K562 (cell line): ENCODE measurements at places on chromosomes 2 and 18. TPM values are rescaled to one million over a fixed set of nuclear protein-coding genes. Genes with fewer than 3 reads are reported as not detected.
A peak's percentile ranks its signal among the peaks of the same experiment; 100 is the strongest.

CCL20 gene
- polyA plus RNA-seq = not detected in 2 replicates

GRCh38 chr2:219072741-219073250 is 12.1 kb upstream of the IHH start:
- H3K36me3 ChIP-seq = peaks cover 5% of the 10 kb centered on the region; the same call in 1 of the 3 replicates
- H3K27me3 ChIP-seq = peaks cover 1% of the 10 kb centered on the region; the same call in 1 of the 2 replicates
- DNase-seq = no peak

GRCh38 chr18:33076601-33077000 is 303.8 kb upstream of the KLHL14 start:
- H3K27ac ChIP-seq = no peak overlapping the region
- H3K4me1 ChIP-seq = no peaks in the 10 kb centered on the region
- no peak for DNase-seq
- no peaks in the 10 kb centered on the region for H3K27me3 ChIP-seq
- no peak overlapping the region for H3K4me3 ChIP-seq
- H3K36me3 ChIP-seq = no peaks in the 10 kb centered on the region

MPP4 gene
- polyA plus RNA-seq = not detected in 2 replicates

GRCh38 chr2:8680822-8681760 is 765 bp upstream of the ID2 start:
- no peaks in the 10 kb centered on the region for H3K36me3 ChIP-seq
- H3K27me3 ChIP-seq = no peaks in the 10 kb centered on the region
- H3K27ac ChIP-seq = peak overlapping the region; percentile 44; the same call in 2 of the 3 replicates
- H3K4me3 ChIP-seq = peak overlapping the region; percentile 43
- peak; percentile 45 for DNase-seq
- peaks cover 56% of the 10 kb centered on the region for H3K4me1 ChIP-seq

GRCh38 chr18:49486606-49486952 is 455 bp downstream of the C18orf32 start:
- H3K4me3 ChIP-seq = peak overlapping the region; percentile 74
- peaks cover 61% of the 10 kb centered on the region for H3K36me3 ChIP-seq
- H3K4me1 ChIP-seq = peaks cover 6% of the 10 kb centered on the region
- no peaks in the 10 kb centered on the region for H3K27me3 ChIP-seq
- H3K27ac ChIP-seq = peak overlapping the region; percentile 72

- no peaks in the 10 kb centered on the region for H3K36me3 ChIP-seq
- H3K27me3 ChIP-seq = no peaks in the 10 kb centered on the region; the same call in 2 of the 3 replicates
- H3K4me1 ChIP-seq = no peaks in the 10 kb centered on the region
- H3K27ac ChIP-seq = no peak overlapping the region
Measured at GRCh38 chr2:75799859-75800258, 89.1 kb upstream of the GCFC2 start.
